ENCODE measurements at places on chromosomes 6 and 20. TPM values are rescaled to one million over a fixed set of nuclear protein-coding genes. Genes with fewer than 3 reads are reported as not detected.

DNA sequence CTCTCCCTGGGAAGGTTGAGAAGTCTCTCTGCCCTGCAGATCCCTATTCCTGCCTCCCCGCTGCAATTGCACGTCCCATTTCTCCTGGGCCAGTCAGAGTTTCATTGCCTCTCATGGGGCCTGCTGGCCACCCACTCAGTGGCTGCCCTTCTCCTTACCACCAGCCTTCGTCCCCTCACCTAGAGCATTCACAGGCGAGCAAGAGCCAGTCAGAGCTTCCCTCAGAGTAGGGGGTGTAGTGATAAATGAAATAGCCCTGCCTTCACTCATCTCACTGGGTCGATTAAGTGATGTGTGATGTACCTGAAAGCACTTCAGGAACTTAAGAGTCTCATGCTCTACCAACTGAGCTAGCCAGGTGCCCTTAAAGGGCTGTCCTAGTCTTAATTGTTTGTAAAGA, 52.0 kb upstream of the FANCE start:
- no peak for DNase-seq

DNA sequence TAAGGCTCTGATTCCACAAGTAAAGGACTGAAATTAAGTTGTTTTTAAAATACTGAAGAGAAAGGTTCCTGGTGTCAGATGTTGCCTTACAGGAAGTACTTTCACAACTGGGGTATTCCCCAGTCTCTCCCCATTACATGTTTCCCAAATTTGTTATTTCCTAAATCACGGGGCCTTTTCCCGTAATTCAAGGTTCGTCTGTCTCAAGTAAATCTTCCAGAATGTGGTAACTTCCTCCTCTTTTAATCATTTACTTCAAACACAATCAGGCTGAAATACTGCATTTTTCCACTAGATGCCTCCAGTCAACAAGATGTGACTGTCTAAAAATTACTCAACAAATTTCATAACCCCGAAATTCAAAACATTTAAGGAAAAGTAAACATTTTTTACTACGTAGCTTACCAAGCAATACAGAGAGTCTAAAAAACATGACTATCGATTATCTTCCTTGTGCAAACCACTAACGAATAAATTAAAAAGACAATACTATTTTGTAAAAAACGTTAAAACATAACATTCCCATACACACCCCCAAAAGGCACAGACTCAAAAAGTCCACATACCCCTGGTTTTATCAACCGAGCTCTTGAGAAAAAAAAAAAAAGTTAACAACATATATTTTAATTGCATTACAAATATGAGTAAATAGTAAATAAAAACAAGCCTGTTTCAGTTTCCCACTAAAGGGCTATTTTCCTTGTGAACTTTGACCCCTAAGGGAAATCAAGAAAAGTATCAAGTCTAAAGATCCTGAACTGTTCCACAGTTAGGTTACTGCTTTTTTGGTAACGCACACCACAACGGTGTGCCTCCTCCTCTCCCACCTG, 1.7 kb downstream of the SOD2 start:
- DNase-seq = peak; percentile 52

- DNase-seq = no peak
Observed at GRCh38 chr20:7650086-7650879, 290.0 kb downstream of the HAO1 start.

DNA sequence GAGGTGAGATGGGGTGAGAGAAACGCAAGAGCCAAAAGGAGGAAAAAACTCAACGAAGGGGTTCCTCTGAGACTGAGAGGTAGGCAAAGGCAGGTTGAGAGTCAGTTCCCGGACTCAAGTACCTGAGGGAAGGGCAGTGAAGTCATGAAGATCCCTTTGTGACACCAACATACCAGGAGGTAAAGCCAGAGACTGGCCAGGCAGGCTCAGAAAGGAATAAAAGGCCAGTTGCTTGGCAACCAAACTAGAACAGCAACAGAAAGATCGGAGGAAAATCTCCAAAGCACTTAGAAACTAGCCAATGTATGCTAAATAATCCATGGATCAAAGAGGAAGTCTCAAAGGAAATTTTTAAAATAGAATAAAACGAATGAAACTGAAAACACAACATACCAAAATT, 209.8 kb upstream of the PROKR2 start:
- peak; percentile 44 for DNase-seq

GRCh38 chr6:46989398-46989797, 52.7 kb downstream of the ADGRF1 start:
- DNase-seq = no peak

Gene QKI
- total RNA-seq = 150 TPM

Gene ADGB
- not detected for total RNA-seq
